RPMI7951 (cell line): ENCODE measurements at places on chromosomes 3 and 15. TPM values are rescaled to one million over a fixed set of nuclear protein-coding genes. Genes with fewer than 3 reads are reported as not detected.

GRCh38 chr3:141652349-141652748 is 85.7 kb upstream of the RNF7 start:
- no peak for DNase-seq

Gene MOBP
- not detected in 2 replicates for total RNA-seq

DNA sequence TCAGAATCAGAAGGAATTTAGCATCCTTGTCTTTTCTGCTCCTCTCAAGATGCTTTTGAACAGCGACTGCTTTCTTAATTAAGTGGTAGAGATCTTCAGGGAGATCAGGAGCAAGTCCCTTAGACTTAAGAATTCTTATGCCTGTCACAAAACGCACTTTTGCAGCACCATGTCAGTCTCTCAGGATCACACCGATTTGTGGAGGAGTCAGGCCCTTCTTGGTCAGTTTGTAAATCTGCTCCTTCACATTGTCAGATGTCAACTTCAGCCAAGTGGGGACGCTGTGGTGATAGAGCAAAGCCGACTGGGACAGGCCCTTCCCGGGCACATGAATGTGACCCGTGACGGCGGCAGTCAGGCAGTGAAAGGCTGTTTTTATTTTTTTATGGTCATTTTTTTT is 35.7 kb upstream of the MYZAP start:
- no peak for DNase-seq

DNA sequence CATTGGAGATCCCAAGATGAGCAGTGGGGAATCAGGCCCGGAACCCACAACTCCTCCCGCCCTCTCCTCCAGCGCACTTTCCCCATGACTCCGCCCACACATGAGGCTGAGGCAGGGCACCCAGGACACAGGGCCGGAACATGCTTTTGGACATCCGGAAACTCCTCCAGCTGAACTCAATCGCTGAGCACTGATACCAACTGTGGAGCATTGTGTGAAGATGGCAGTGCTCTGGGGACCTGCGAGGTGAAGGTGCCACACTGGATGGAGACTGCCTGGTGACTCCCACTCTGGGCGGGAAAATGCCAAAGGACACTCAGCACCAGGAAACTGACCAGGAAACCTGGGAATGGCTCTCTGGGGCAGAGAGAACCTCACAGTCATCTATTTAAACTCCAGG is 189.1 kb downstream of the FAM43A start:
- no peak for DNase-seq

Gene ACOX2
- 5.3 and 8.1 TPM in 2 replicates for total RNA-seq

Gene HDC
- total RNA-seq: not detected in 2 replicates

Gene LNP1
- 6.5 and 10.0 TPM in 2 replicates for total RNA-seq

- no peak for DNase-seq
Observed at GRCh38 chr3:196193133-196193735, 18.0 kb downstream of the ZDHHC19 start.

DNA sequence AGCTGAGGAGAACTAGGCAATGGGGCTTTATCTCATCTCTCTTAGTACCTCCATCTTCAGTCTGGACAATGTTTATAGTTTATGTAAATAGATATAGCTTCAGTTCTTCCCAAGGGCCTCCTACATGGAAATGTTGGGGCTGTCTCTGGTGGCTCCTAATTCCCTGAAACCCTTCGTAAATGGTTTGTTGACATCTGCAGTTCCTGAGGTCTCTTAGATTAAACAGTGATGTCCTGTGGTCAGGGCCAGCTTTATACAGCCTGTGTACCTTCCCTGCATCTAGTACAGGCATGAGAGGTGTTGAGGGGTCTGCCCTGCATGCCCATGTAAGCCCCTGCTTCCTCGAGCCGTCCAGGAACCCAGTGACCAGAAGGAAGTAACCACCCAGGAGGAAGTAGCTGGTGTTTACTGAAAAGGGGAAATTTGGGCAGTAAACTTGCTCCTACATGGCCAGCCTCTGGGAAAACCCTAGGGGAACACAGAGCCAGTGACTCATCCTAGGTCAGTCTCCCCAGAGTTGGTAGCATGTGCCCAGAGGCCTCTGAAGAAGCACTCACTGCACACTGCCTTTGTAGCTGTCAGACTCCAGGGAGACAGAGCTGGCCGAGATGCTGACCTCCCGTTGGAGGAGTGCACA is 4.7 kb upstream of the TBC1D2B start:
- DNase-seq: peak; percentile 52

Gene MFGE8
- 45.1 and 62.4 TPM in 2 replicates for total RNA-seq

Gene GMPPB
- 28.5 and 49.1 TPM in 2 replicates for total RNA-seq

Gene TMIE
- total RNA-seq: 0.10 TPM in 1 of 2 replicates, not detected in the other

Gene PIK3CA
- total RNA-seq: 19.0 and 23.9 TPM in 2 replicates

GRCh38 chr3:129547241-129547640 is 4.3 kb downstream of the H1-8 start:
- no peak for DNase-seq

Gene NISCH
- 20.9 and 21.4 TPM in 2 replicates for total RNA-seq

Gene GADL1
- not detected in 2 replicates for total RNA-seq

Gene CADPS
- 0.48 and 0.59 TPM in 2 replicates for total RNA-seq

GRCh38 chr3:4831580-4831950 is 147.7 kb upstream of the BHLHE40 start:
- no peak for DNase-seq

- DNase-seq: no peak
Observed at GRCh38 chr3:54193093-54193492, 70.7 kb downstream of the CACNA2D3 start.

- DNase-seq: no peak
Observed at GRCh38 chr3:117788061-117788460, 1078.5 kb downstream of the TUSC7 start.

DNA sequence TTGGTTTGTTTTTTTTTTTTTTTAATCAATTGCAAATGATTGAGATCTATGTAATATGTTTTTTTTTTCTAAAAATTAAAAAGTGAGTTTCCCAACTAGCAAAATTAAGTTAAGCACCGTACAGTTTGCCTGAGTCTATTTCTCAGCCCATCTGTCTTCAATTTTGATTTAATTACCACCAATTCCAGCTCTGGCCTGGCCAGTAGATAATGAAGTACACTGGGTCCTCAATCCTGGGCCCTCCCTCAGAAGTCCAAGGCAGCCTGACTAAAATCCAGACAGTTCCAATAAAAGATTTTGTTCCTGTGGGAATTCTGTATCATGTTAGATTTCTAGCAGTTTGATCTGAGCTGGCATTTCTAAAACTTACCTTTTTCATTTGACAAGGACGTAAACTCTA is 887.2 kb downstream of the NAALADL2 start:
- no peak for DNase-seq

Gene SSUH2
- 0.24 and 1.5 TPM in 2 replicates for total RNA-seq

- DNase-seq: no peak
Observed at GRCh38 chr3:5389057-5389456, 201.6 kb downstream of the EDEM1 start.

DNA sequence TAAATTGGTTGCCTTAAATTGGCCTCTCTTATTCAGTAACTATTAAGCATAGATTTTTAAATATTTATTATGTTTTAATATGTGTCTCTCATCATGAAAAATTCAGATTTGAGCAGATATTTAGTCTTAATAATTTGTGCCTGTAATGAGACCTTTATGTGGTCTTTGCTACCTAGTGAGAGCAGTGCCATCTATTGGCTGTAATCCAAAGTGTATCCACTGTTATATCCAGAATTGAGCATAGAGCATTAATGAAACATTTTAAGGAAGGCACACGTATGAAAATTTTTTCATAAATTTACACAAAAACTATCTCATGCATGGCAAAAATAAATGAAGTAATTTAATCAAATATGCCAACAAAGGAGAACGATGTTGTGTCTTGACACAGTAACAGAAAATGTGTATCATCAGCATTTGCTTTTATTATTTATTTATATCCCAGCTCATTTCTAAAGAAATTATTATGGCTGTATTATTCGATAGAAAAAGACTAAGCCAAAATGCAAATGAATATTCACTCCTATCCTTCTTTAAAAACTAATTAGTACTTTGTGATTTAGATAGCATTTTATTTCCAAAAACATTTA is 203.5 kb downstream of the RSRC1 start:
- peak; percentile 50 for DNase-seq

GRCh38 chr3:195286115-195286872 is 15.3 kb upstream of the XXYLT1 start:
- DNase-seq: no peak

Gene HTR3C
- total RNA-seq: not detected in 2 replicates

DNA sequence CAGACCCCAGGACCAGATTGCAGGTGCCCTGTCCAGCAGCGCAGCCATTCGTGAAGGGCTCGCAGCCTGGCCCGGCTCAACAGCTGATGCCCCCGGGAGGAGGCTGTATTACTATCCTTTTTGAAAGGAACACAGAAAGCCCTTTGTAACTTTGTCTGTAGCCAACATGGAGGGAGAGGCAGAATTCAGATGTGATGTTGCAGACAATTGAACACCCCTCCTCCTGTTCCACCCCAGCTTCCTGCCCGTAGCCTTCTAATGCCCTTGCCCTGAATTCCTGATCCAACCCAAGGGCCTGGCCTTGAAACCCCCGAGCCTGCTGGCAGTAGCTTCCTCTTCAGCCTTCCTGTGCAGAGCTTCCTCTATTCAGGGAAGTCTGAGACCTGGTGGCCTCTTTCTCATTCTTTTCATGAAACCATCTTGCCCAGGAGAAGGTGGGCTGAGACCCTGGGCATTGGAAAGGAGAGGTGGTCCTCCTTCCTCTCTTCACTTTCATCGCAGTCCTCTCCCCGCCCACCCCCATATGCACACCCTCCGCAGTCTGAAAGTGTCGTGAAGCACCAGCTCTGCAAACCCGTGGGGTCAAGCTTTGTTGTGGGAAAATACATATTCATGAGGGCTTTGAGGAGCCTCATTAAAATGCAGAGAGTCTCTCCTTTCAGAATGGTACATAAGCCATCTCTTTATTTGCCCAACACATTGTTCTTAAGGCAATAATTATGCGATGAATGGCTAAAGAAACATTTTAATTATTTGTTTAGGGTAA is 109.2 kb downstream of the APBA2 start:
- no peak for DNase-seq

Gene GDPGP1
- 4.3 and 5.9 TPM in 2 replicates for total RNA-seq

- DNase-seq: peak; percentile 50
Observed at GRCh38 chr15:39252134-39252470, 328.8 kb upstream of the THBS1 start.

GRCh38 chr3:12638105-12638504 is 25.8 kb downstream of the RAF1 start:
- peak; percentile 20 for DNase-seq
